ENCODE measurements at places on chromosomes 16 and 17. TPM values are rescaled to one million over a fixed set of nuclear protein-coding genes. Genes with fewer than 3 reads are reported as not detected.

Gene SULT1A1
- total RNA-seq = 17.6 TPM

- peak; percentile 11 for DNase-seq
- no peaks in the 10 kb centered on the region for H3K36me3 ChIP-seq
- H3K27me3 ChIP-seq = no peaks in the 10 kb centered on the region
- H3K27ac ChIP-seq = no peak overlapping the region
- H3K4me1 ChIP-seq = no peaks in the 10 kb centered on the region
Measured at GRCh38 chr16:31568577-31569359, 41.1 kb downstream of the AHSP start.

Gene EPN3
- 60.8 TPM for total RNA-seq

GRCh38 chr17:80504686-80505413, 28.4 kb upstream of the NPTX1 start:
- no peak for DNase-seq
- H3K4me1 ChIP-seq = no peaks in the 10 kb centered on the region
- H3K36me3 ChIP-seq = no peaks in the 10 kb centered on the region
- H3K27me3 ChIP-seq = no peaks in the 10 kb centered on the region
- no peak overlapping the region for H3K4me3 ChIP-seq

Gene CLDN7
- 42.0 TPM for total RNA-seq

DNA sequence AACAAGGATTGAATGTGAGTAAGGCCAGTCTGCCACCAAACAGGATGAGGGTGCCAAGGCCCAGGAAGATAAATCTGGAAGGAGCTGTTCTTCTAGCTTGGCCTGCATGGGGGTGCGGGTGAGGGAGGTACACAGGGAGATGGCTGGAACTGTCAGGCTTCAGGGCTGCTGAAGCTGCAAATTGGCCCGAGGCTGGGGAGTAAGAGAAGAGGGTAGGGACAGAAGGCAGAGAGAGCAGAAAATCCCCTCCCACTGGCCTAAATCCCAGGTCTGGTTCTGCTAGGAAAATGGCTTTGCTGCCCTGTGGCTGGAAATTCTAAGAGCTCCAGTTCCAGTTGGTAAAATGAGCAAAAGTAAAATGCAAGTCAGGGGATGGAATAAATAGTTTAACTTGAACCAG, 87.9 kb downstream of the CCDC182 start:
- no peak overlapping the region for H3K27ac ChIP-seq
- H3K36me3 ChIP-seq = no peaks in the 10 kb centered on the region
- DNase-seq = no peak
- no peak overlapping the region for H3K4me3 ChIP-seq

Gene NOG
- total RNA-seq = 1.3 TPM

- peak; percentile 19 for DNase-seq
- H3K4me1 ChIP-seq = no peaks in the 10 kb centered on the region
- H3K27ac ChIP-seq = peak overlapping the region; percentile 89
- H3K27me3 ChIP-seq = no peaks in the 10 kb centered on the region
- no peaks in the 10 kb centered on the region for H3K36me3 ChIP-seq
Measured at GRCh38 chr17:8287651-8288335, 677 bp upstream of the RANGRF start.

DNA sequence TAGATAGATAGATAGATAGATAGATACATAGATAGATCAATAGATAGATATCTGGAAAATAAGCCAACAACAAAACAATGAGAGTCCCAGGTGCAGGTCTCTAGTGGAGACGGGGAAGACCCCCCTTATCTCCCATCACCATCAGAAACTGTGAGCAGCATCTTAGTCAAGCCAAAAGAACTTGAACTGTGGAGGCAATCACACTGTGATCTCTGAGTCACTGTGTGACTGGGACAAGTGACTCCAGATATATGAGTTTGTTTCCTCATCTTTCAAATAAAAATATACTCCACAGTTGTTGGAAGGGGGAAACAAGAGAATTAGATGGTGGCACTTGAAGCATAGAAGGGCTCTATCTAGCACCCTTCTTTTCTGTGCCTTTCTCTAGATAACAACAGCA, 42.1 kb downstream of the NOG start:
- H3K36me3 ChIP-seq = no peaks in the 10 kb centered on the region
- peaks cover 12% of the 10 kb centered on the region for H3K27me3 ChIP-seq
- H3K4me1 ChIP-seq = no peaks in the 10 kb centered on the region
- H3K27ac ChIP-seq = no peak overlapping the region

- H3K27me3 ChIP-seq = no peaks in the 10 kb centered on the region
- peaks cover 18% of the 10 kb centered on the region for H3K4me1 ChIP-seq
- no peaks in the 10 kb centered on the region for H3K36me3 ChIP-seq
- no peak for DNase-seq
- no peak overlapping the region for H3K4me3 ChIP-seq
Measured at GRCh38 chr16:2963074-2963722, 877 bp upstream of the KREMEN2 start.

- peaks cover 4% of the 10 kb centered on the region for H3K36me3 ChIP-seq
- H3K27me3 ChIP-seq = no peaks in the 10 kb centered on the region
- H3K27ac ChIP-seq = no peak overlapping the region
- no peak for DNase-seq
- H3K4me3 ChIP-seq = no peak overlapping the region
- H3K4me1 ChIP-seq = no peaks in the 10 kb centered on the region
Measured at GRCh38 chr16:28126684-28127620, 63.4 kb upstream of the GSG1L start.

Gene POLR2C
- 182 TPM for total RNA-seq

DNA sequence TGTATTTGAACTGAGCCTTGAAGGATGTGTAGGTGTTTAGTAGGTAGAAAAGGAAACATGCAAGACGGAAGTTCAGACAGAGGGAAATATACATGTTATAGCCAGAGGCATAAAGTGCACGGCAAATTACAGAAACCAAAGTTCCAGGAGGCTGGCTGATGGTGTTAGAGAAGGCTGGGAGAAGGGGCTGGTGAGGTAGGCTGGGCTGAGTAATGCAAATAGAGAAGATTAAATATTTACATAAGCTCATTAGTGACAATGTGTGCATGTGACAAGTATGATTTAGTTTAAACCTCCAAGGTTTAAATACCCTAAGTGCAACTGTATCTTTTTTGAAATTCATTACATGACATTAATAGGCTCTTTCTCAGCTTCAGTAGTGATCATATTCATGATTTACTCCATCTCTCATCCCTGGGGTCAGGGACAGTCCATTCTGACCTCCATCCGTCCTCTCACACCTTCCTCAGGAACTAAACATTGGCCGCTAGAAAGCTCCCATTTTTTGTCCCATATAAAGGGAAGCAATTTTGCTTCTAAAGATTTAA, 399.8 kb upstream of the SALL1 start:
- H3K27me3 ChIP-seq = no peaks in the 10 kb centered on the region
- no peaks in the 10 kb centered on the region for H3K4me1 ChIP-seq
- no peak overlapping the region for H3K4me3 ChIP-seq
- no peaks in the 10 kb centered on the region for H3K36me3 ChIP-seq

DNA sequence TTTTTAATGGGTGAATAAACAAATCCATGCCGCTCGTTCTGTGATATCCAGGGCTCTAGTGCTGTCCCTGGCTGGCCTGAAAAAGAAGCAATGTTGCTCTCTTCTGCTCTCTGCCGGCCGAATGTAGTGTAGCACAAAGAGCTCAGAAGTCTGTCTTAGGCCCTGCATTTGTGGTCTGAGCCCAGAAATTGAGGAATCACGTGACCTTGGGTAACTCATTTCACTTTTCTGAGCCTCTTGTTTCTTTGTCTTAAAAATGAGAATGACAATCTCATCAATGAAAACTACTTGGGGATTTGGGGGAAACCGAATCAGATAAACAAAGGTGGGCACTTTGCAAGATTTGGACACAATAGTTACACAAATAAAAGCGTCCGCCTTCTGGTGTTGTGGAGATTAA, 381.6 kb upstream of the ASIC2 start:
- peak; percentile 38 for DNase-seq
- no peaks in the 10 kb centered on the region for H3K36me3 ChIP-seq
- H3K27me3 ChIP-seq = no peaks in the 10 kb centered on the region

Gene MPO
- not detected for total RNA-seq

- no peak overlapping the region for H3K27ac ChIP-seq
- no peak for DNase-seq
Measured at GRCh38 chr16:56355786-56356275, 69.5 kb downstream of the AMFR start.

DNA sequence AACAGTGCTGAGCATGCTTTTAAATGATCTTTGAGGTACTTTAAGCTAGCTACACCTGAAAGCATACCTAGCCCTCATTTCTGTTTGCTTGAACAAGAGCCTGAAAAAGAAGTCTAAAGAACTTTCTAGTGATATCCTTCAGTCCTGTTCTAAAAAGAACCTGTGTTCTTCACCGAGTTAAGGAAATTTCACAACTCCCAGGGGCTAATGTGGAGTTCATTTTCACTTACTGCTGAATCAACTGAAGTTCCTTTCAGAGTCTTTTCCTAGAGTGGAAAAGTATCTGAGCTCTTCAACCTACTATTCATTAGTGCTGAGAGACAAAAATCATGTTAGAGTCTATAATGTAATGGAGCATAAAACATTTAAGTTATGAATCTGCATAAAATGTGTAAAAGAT, 66.9 kb downstream of the CHD9 start:
- no peaks in the 10 kb centered on the region for H3K4me1 ChIP-seq
- no peak overlapping the region for H3K4me3 ChIP-seq
- H3K27ac ChIP-seq = no peak overlapping the region
- DNase-seq = no peak

DNA sequence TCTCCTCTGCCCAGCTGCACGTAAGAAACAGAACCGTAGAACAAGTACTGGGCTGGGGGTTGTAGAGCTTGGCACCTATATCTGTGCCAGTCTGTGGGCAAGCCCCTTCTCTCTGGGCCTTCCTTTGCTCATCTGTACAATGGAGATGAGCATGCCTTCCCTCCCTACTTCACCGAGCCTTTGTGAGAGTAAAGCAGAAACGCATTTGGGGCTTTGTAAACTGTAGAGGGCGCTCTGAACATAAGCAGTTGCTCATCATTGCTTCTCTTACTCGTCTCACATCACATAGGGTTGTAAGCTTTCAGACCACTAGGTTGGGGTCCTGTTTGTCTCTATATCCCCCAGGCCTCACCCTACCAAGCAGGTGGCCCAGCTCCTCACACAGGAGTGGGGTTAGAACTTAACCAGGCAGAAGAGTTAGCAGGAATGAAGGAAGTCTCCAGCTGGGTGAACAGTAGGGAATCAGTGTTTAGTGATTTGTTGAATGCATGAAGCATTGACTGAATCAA, 15.1 kb downstream of the SAMD14 start:
- no peaks in the 10 kb centered on the region for H3K27me3 ChIP-seq
- H3K4me3 ChIP-seq = no peak overlapping the region
- no peaks in the 10 kb centered on the region for H3K4me1 ChIP-seq

Gene KRTAP9-8
- total RNA-seq = not detected

- no peak overlapping the region for H3K27ac ChIP-seq
- H3K4me1 ChIP-seq = no peaks in the 10 kb centered on the region
- no peaks in the 10 kb centered on the region for H3K27me3 ChIP-seq
- DNase-seq = no peak
- no peak overlapping the region for H3K4me3 ChIP-seq
Measured at GRCh38 chr17:6903326-6903900, 71.9 kb upstream of the TEKT1 start.

Gene SEPTIN12
- total RNA-seq = not detected

Gene SLC16A13
- total RNA-seq = 1.8 TPM

- no peaks in the 10 kb centered on the region for H3K36me3 ChIP-seq
- peaks cover 4% of the 10 kb centered on the region for H3K4me1 ChIP-seq
- DNase-seq = no peak
Measured at GRCh38 chr16:85453194-85453678, 159.9 kb upstream of the GSE1 start.

- H3K4me3 ChIP-seq = no peak overlapping the region
- H3K36me3 ChIP-seq = no peaks in the 10 kb centered on the region
- no peak overlapping the region for H3K27ac ChIP-seq
- DNase-seq = no peak
Measured at GRCh38 chr17:4344926-4345325, 21.5 kb downstream of the UBE2G1 start.

DNA sequence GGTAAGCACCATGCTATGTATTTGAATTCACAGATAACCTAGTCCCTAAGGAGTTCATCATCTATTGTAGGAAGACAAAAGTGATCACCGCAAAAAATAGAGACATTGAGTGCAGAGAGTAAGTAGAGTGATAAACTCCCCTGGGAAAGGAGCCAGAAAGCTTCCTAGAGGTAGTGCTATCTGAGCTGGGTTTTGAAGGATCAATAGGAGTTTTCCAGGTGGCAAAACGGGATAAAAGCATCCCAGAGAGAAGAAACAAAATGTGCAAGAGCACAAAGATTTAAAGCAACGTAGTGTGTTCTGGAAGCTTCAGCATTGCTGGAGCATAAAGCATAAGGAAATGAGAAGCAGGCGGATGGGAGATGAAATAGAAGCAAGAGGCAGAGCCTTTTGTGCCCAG, 120.7 kb upstream of the PLCG2 start:
- no peak overlapping the region for H3K27ac ChIP-seq
- no peak overlapping the region for H3K4me3 ChIP-seq
- DNase-seq = no peak
- H3K4me1 ChIP-seq = no peaks in the 10 kb centered on the region
- no peaks in the 10 kb centered on the region for H3K36me3 ChIP-seq

DNA sequence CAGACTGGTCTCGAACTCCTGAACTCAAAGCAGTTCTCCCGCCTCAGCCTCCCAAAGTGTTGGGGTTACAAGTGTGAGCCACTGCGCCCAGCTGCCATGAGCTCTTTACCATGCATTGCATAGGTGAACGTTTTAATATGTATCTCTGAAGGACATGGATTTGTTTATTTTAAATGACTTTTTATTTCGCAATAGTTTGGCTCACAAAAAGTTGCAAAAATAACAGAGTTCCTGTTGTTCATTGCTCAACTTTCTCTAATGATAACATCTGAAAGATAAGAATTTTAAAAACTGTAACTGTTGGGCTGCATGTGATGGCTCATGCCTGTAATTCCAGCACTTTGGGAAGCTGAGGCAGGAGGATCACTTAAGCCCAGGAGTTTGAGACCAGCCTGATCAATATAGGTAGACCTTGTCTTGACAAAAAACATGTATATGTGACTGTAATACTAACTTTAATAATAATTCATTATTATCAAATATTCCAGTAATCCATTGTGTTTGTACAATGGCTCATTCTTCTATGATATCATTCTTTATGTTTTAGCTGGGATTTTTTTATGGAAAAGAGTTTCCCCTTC, 80.1 kb downstream of the ABCC1 start:
- H3K36me3 ChIP-seq = no peaks in the 10 kb centered on the region
- H3K4me3 ChIP-seq = no peak overlapping the region
- no peak for DNase-seq
- H3K4me1 ChIP-seq = peaks cover 18% of the 10 kb centered on the region
- peak overlapping the region; percentile 74 for H3K27ac ChIP-seq
- H3K27me3 ChIP-seq = no peaks in the 10 kb centered on the region

DNA sequence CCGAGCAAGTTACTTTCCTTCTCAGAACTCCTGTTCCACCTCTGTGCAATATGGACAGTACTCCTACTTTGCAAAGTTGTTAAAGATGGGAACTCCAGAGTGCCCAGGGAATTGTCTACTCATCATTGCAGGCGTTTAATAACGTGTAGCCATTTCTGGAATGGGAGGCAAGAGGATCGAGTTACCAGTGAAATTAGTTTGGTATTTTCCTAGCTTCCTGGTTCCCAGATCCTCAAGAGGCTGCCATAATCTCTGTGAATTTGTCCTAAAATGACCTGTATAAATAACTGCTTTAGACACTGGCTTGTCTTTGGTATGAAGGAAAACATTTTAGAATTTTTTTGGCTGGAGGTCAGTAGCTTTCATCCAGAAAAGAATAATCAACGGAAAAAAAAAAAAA, 27.7 kb downstream of the WWOX start:
- H3K4me1 ChIP-seq = no peaks in the 10 kb centered on the region
- no peak overlapping the region for H3K27ac ChIP-seq
- no peak for DNase-seq
- no peaks in the 10 kb centered on the region for H3K27me3 ChIP-seq

- H3K36me3 ChIP-seq = no peaks in the 10 kb centered on the region
- H3K27ac ChIP-seq = no peak overlapping the region
- no peaks in the 10 kb centered on the region for H3K27me3 ChIP-seq
- no peak for DNase-seq
- H3K4me3 ChIP-seq = no peak overlapping the region
Measured at GRCh38 chr16:1710811-1711507, 5.0 kb downstream of the MAPK8IP3 start.
